ENCODE measurements at places on chromosomes 1 and 21.

- no peak for DNase-seq
Observed at GRCh38 chr1:149903836-149904491, 4.6 kb downstream of the BOLA1 start.

GRCh38 chr21:20882462-20883407, 115.5 kb upstream of the NCAM2 start:
- DNase-seq = no peak

DNA sequence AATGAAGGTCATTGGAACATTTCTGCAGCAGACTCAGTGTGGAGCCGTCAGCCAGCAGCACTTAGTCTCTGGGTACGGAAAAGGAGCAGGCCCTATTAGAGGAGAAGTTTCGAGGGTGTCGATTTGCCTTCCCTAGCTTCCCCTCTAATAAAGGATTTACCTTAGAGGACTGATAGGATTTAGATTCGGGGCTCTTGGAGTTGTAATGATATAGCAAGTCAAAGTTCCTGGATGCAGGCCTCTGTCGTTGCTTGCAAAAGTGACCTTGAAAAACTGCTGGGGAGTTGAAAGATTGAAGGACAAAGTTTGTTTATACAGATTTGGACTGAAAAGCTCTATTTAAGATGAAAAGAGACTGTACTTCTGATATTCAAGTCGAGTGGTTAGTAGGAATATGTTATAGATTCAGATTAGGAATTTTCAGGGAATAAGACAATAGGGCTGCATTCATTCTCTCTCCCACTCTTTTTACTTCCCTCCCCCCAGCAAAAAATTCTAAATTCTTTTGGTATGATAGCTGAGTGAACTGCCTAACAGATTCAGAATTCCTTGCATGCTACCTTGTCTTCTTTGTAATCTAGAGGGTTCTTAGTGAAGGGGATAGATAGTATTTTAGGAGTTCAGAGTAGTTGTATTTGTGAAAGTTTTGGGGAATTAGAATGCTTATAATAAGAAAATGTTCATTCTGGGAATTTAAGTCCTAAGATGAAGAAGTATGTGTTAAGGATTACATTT, 19.2 kb downstream of the NFYC start:
- no peak for DNase-seq

GRCh38 chr1:54287801-54288211, 87.8 kb downstream of the MRPL37 start:
- no peak for DNase-seq

DNA sequence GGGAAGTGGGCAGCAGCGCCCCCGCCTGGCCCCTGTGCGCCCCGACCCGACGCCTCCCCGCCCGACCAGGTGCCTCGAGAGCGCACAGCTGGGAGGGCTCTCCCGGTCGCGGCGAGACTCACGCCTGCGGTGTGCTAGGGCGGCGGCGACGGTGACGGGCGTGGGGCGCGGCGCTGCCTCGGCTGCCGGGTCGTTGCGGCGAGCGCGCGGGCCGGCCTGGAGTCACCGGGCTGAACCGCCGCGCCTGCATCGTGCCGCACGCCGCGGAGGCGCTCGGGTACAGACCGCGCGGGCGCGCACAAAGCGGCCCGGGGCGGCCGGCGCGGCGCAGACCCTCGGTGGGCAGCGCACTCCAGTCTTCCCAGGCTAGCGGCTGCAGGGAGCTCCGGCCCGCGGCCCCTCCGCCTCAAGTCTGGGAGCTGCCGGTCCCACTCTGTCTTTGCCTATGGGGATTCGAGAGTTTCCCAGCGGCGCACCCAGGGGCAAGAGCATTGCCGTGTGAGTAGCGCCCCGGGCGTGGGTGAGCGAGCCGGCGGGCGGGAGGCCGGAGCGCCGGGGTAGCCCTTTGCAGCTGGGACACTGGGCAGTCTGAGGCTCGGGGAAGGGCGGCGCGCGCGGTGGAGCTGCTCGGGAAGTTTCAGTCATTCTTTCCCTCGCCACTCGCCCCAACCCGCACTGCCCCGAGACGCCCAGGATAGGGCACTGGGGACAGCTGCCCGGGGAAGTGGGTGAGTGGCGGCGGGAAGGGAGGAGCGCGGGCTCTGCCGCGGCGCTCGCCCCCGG, at the start of gene SLC35F3:
Gene SLC35F3 (plus strand): TSS at position 44 of the 783 bp plus-strand sequence.
- DNase-seq = no peak

GRCh38 chr1:244236721-244237120, 185.6 kb downstream of the ZBTB18 start:
- DNase-seq = no peak

DNA sequence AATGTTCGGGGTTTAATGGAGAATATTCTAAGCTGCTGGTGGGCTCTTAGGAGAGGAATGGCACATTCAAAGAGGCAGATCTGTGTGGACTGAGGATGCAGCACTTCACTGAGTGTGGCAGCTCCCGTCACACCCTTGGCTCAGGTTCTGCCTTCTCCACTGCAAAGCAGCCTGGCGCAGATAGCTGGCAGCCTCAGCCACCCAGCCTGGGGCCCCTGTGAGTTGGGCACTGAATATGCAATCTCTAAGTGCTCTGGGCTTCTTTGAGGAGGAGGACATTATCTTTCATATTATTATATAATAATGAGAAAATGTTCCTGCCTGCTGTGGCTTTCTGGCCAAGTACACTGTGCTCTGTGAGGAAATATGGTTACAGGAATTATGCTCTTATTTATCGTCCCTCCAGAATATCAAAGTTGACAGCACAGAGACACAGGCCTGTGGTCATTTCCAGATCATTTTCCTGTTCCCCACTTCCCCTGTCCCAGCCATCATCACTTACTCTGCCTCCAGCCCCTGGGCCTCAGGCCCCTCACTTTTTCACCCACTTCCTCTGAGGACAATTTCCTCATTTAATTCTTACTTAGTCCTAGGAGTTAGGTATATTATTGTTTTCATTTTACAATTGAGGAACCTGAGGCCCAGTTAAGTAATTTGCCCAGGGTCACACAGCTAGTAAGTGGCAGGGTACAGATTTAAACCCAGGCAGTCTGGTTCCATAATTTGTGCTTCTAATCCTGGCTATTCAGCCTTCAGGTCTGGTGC, 53.6 kb downstream of the MAB21L3 start:
- no peak for DNase-seq

GRCh38 chr1:89104687-89105086, 21.2 kb downstream of the GBP2 start:
- DNase-seq = no peak

DNA sequence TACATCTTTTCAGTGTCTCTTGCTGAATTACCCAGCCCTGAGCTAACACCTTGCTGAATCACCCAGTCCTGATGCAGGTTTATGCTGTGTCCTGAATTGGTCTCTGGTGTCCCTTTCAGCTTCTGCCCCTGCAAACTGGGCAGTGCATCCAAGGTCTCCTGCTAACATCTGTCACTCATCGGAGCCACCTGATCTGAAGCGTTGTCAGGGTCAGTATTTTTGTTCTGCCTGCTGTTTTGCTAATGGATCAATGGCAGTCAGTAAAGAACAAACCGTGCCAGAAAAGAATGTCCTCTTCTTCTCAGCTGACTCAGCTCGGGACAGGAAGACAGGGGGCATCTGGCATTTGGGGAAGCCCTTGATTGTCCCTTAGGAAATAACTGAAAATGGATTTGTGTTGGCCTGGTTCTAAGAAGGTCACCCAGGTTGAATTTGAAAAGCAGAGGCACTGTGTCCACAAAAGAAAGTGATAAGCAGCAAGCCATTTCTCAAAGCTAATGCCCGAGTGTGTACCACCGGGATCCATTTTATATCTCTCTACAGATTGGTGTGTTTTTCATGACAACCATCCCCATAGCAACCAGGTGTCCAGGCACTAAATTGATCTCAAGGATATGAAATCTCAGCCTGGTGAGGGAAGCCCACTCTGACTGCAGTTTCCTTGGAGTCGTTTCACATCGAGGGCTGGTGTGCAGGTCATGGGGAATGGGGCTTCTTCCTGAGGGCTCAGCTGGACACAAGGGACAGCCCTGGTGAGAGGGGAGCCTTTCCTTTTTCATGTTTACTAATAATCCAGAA, 109.7 kb upstream of the IRF2BP2 start:
- DNase-seq = no peak

- DNase-seq = no peak
Observed at GRCh38 chr1:36968730-36969129, 65.6 kb downstream of the GRIK3 start.

DNA sequence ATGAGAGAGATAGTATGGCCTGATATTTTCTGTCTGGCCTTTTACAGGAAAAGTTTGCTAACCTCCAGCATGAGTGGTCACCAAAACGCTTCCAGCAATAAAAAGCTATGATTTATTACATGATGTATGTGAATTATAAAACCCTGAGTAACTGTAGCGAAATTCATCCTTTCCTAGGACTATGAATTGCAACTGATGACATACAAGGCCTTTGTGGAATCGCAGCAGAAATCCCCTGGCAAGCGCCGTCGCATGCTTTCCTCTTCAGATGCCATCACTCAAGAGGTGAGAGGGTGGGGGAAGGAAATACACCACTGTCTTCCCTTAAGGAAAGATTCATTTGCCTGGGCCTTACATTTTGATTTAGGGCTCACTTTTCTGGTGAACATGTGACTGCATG, 117.9 kb downstream of the MACF1 start:
- DNase-seq = no peak

DNA sequence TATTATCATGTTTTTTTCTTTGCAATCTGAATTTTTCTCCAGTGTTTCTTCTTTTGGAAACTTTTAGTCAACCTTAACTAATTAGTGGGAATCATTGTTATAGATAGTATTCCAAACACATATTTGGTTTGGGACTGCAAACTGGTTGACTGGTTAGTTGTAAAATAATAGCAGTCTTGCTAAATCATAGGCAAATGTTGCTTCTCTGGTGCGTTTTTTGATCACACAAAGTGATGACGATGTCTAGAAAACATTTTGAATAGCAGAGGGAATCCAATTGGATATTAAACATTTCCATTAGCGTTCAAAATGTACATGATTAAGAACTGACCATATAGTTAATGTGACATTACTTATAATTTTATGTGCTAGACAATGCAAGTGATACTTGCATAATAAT, 4.5 kb downstream of the DNAJB4 start:
- no peak for DNase-seq

- no peak for DNase-seq
Observed at GRCh38 chr1:116755066-116755465, 836 bp downstream of the CD2 start.

- no peak for DNase-seq
Observed at GRCh38 chr1:94819945-94820746, at the start of gene SLC44A3. Gene SLC44A3, plus strand, starts transcription at chr1:94820357. Its CDS starts 95 bp downstream, at chr1:94820452.

- DNase-seq = no peak
Observed at GRCh38 chr1:115757326-115757725, 11.2 kb downstream of the CASQ2 start.

GRCh38 chr1:57248830-57249229, 175.0 kb downstream of the DAB1 start:
- no peak for DNase-seq

DNA sequence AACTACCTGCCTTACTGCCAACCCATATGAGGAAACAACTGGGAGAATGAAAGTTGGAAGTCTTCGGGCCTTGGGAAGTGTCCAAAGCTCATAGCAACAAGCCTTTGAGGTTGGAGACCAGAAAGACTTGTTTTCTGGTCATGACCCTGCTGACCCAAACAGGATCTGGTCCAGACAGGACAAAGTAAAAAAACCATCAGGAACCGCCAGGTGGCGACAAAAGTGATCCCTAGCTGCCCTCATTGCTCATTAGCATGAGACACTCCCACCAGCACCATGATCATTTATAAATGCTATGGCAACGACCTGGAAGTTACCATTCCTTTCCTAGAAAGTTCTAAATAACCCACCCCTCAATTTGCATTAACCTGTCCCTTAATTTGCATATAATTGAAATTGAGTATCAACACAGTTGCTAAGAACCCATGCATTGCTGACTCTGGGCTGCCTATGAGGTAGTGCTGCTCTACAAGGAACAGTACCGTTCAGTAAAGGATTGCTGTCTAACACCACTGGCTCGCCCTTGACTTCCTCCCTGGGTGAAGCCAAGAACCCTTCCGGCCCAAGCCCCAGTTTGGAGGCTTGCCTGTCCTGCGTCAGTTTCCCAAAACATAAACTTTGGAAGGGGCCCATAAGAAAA, 89.0 kb downstream of the URB2 start:
- DNase-seq = no peak

- no peak for DNase-seq
Observed at GRCh38 chr1:160244209-160244608, 18.1 kb downstream of the DCAF8 start.

GRCh38 chr1:27961646-27962221, 2.0 kb downstream of the XKR8 start:
- DNase-seq = no peak

DNA sequence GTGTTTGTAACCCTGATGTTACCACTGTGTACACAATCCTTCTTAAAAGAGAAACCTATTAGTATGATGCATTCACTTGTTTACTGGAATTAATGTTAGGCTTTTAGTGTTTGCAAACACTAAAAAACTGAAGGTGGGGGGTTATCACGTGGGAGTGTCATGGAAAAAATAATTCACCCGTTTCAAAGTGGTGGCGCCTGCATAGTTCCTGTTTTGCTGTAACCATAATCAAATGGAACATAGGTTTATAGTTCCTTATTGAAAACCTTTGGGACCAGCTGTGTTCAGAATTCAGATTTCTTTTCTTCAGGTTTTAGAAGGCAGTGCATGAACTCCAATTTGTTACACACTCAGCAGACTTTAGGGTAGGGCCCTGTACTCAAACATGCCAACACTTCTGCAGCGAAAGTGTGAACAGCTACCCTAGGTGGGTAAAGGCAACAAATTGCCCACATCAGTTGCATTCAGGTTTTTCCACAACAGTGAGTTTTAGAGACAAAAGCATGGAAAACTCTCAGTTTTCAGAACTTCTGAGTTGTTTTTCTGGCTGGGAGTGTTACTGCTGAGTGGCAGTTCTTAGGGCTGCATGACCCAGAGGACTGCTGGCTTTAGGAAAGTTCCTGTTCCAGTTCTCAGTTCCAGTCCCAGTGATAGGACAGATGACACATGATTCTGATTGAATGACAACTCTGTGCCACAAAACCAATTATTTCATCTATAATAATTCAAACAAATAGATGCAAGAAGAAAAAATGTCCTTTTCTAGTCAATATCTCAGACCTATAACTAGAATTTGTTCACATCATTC, 29.1 kb upstream of the IVNS1ABP start:
- no peak for DNase-seq

DNA sequence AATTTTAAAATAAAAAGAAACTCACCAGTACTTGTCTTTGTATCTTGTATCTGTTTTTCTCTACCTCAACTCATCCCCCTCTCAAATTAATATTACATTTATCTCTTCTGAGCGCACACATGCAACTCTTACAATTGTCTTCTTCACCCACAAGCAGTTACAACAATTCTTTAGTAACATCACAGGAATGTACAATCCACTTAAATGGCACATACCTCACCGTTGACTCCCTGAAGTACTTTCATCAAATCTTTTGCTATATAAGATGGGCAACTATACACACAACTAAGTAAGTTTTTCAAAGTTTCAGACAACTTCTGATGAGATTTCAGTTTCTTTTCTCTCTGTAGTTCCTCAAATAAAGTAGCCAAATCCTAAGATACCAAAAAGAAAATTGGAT, 28.3 kb downstream of the HEATR1 start:
- no peak for DNase-seq

Measured in GM18507 (cell line).